Thymus (tissue), 14 donors: ENCODE measurements at places on chromosomes 2 and 18. TPM values are rescaled to one million over a fixed set of nuclear protein-coding genes. Genes with fewer than 3 reads are reported as not detected.

The SRD5A2 gene
- 0.28 TPM for total RNA-seq

DNA sequence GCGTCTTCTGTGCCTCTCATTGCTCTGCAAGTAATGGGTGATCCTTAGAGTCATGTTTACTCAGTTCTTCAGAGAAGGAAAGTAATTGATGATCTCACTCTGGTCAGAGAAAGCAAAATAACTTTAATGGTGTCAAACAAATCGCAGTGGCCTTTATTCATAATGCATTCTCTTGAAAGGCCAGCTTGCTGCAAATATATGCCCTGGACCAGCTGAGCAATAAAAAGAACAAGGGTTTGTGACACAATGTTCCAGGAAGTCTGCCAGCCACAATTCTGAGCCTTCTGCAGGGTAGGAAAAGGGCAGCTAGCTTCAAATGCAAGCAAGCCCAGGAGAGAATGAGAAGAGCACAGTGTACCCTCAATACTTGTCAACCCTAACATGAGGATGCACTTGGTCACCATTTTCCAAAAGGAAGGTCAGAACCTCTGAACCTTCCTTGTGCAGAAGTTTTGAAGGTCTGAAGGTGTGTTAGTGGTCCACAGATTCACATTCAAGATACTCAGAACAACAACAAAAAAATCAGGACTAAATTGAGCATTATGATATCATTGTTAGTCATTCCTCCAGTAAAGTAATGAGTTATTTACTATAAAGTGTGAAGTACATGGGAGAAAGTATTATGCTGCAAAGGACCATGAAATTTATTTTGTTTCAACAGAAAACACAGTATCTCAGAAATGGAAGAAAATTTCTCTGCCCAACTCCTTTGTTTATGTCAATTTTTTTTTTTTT, 355.6 kb downstream of the PAX3 start:
- H3K27ac ChIP-seq: no peak overlapping the region
- no peaks in the 10 kb centered on the region for H3K4me1 ChIP-seq
- H3K36me3 ChIP-seq: no peaks in the 10 kb centered on the region

The RAB17 gene
- total RNA-seq: 0.33 TPM

The CACNB4 gene
- 3.5 TPM for total RNA-seq

The HOXD4 gene
- total RNA-seq: 0.09 TPM

GRCh38 chr2:65025453-65026123, 30.6 kb upstream of the CEP68 start:
- H3K27me3 ChIP-seq: no peaks in the 10 kb centered on the region
- DNase-seq: no peak
- H3K36me3 ChIP-seq: peaks cover 26% of the 10 kb centered on the region
- no peak overlapping the region for H3K27ac ChIP-seq
- H3K4me1 ChIP-seq: peaks cover 14% of the 10 kb centered on the region

GRCh38 chr18:22106536-22107292, 62.7 kb upstream of the GATA6 start:
- no peaks in the 10 kb centered on the region for H3K4me1 ChIP-seq
- H3K36me3 ChIP-seq: no peaks in the 10 kb centered on the region
- no peak overlapping the region for H3K27ac ChIP-seq
- no peak for DNase-seq

The IGFBP5 gene
- total RNA-seq: 6.6 TPM

DNA sequence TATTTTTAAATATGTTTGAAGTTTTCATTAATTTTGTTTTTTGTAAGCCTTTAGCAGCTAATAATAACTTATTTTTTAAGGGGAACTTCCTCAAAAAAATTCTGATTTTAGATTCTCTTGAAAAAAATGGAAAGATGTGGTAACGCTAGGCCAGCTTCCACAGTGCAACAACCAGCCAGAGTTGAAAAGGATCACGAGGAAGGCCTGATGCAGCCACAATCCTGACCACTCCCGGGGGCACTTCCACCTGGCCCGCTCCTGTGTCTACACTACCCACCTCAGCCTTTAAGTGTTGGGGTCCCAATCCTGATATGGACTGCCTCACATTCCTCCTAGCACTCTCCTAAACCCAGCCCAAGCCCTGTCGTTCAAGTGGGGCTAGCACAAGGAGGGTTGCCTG, 101.1 kb downstream of the TMEM17 start:
- no peak for DNase-seq
- no peaks in the 10 kb centered on the region for H3K27me3 ChIP-seq
- H3K4me1 ChIP-seq: no peaks in the 10 kb centered on the region
- no peak overlapping the region for H3K4me3 ChIP-seq

The STEAP3 gene
- 0.90 TPM for total RNA-seq

GRCh38 chr2:231133365-231134099, 8.7 kb upstream of the HTR2B start:
- no peaks in the 10 kb centered on the region for H3K36me3 ChIP-seq
- no peak overlapping the region for H3K27ac ChIP-seq
- H3K4me3 ChIP-seq: no peak overlapping the region

- no peaks in the 10 kb centered on the region for H3K36me3 ChIP-seq
- no peaks in the 10 kb centered on the region for H3K4me1 ChIP-seq
- H3K27me3 ChIP-seq: no peaks in the 10 kb centered on the region
- no peak for DNase-seq
Measured at GRCh38 chr2:98749066-98749450, 18.1 kb upstream of the MGAT4A start.

The STARD6 gene
- 0.09 TPM for total RNA-seq

- H3K27me3 ChIP-seq: no peaks in the 10 kb centered on the region
- DNase-seq: no peak
- no peak overlapping the region for H3K27ac ChIP-seq
- no peaks in the 10 kb centered on the region for H3K36me3 ChIP-seq
- H3K4me3 ChIP-seq: no peak overlapping the region
Measured at GRCh38 chr2:35082072-35082471, 1273.5 kb upstream of the CRIM1 start.

GRCh38 chr2:136251885-136252585, 134.1 kb upstream of the CXCR4 start:
- H3K36me3 ChIP-seq: no peaks in the 10 kb centered on the region
- no peaks in the 10 kb centered on the region for H3K27me3 ChIP-seq
- no peak overlapping the region for H3K27ac ChIP-seq
- peaks cover 21% of the 10 kb centered on the region for H3K4me1 ChIP-seq
- H3K4me3 ChIP-seq: no peak overlapping the region

GRCh38 chr2:67389788-67390187, 7.3 kb upstream of the ETAA1 start:
- no peak overlapping the region for H3K4me3 ChIP-seq
- DNase-seq: no peak
- H3K27me3 ChIP-seq: no peaks in the 10 kb centered on the region
- H3K36me3 ChIP-seq: no peaks in the 10 kb centered on the region
- H3K27ac ChIP-seq: no peak overlapping the region

DNA sequence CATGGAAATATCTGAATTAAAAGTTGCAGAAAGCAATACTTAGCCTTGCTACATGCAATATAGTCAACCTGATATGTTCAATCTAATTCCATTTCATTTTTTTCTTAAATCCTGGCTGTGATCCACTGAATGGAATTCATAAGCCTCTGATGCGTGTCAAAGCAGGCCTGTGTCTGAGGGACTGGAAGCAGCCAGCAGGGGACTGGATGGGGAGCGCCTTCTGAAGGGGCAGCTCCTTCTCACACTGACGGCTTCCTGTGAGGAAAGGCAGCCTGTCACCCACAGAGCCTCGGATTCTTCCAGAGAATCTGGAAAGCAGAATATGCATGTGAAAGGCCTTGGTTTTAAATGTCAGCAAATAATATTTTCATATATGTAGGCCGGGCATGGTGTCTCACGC, 73.5 kb downstream of the KCNF1 start:
- no peaks in the 10 kb centered on the region for H3K36me3 ChIP-seq
- no peaks in the 10 kb centered on the region for H3K4me1 ChIP-seq
- no peaks in the 10 kb centered on the region for H3K27me3 ChIP-seq
- no peak overlapping the region for H3K4me3 ChIP-seq
- no peak for DNase-seq

- no peak overlapping the region for H3K27ac ChIP-seq
- no peak for DNase-seq
- no peaks in the 10 kb centered on the region for H3K4me1 ChIP-seq
- no peak overlapping the region for H3K4me3 ChIP-seq
Measured at GRCh38 chr2:51778806-51779205, 746.9 kb upstream of the NRXN1 start.

GRCh38 chr2:240988146-240988545, 10.3 kb upstream of the SNED1 start:
- no peaks in the 10 kb centered on the region for H3K36me3 ChIP-seq
- H3K4me3 ChIP-seq: no peak overlapping the region
- peaks cover 5% of the 10 kb centered on the region for H3K27me3 ChIP-seq
- peaks cover 13% of the 10 kb centered on the region for H3K4me1 ChIP-seq
- no peak for DNase-seq
- H3K27ac ChIP-seq: no peak overlapping the region

- H3K27me3 ChIP-seq: no peaks in the 10 kb centered on the region
- H3K4me3 ChIP-seq: no peak overlapping the region
- no peak for DNase-seq
Measured at GRCh38 chr18:55763805-55764204, 175.8 kb upstream of the TCF4 start.

GRCh38 chr2:115624332-115624731, 1181.9 kb downstream of the DPP10 start:
- H3K27me3 ChIP-seq: no peaks in the 10 kb centered on the region
- no peak overlapping the region for H3K4me3 ChIP-seq
- no peak for DNase-seq

The NPHP1 gene
- total RNA-seq: 1.7 TPM

- no peak overlapping the region for H3K27ac ChIP-seq
- no peak for DNase-seq
- H3K27me3 ChIP-seq: no peaks in the 10 kb centered on the region
- no peak overlapping the region for H3K4me3 ChIP-seq
Measured at GRCh38 chr18:7740821-7741220, 173.7 kb downstream of the PTPRM start.

DNA sequence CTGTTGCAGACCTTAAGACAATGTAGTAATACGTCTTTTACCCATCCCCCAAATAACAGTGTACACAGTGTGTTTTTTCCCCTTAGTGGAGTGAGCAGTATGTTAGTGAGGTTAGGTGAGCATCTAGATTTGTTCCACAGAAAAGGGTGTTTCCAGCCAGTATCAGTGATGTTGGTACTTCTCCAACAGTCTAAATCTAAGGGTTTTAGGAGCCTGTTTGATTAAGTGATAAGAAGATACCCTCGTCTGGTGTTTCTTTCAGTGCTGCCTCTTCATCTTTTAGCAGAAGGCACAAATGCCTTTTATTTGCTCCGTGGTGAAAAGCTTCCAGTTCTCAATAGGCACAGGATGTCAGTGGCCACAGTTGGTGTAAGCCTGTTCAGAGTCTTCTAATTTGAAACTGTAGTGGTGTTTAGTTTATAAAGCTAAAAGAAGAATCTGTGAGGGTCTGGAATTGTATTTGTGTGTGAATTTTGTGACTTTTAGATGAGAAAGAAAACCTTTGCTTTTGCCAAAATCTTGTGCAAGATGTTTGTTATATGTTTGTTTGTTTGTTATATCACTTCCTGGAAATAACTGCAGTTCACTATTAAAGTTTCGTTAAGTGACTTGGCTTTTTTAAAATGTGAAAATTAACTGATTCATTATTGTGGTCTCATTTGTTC, 71.2 kb downstream of the MAP4K4 start:
- peaks cover 36% of the 10 kb centered on the region for H3K4me1 ChIP-seq
- no peak overlapping the region for H3K27ac ChIP-seq
- no peaks in the 10 kb centered on the region for H3K27me3 ChIP-seq
- no peaks in the 10 kb centered on the region for H3K36me3 ChIP-seq
- H3K4me3 ChIP-seq: no peak overlapping the region

GRCh38 chr2:162704496-162704895, 134.1 kb downstream of the KCNH7 start:
- no peaks in the 10 kb centered on the region for H3K27me3 ChIP-seq
- DNase-seq: no peak
- H3K27ac ChIP-seq: no peak overlapping the region
- no peaks in the 10 kb centered on the region for H3K4me1 ChIP-seq

GRCh38 chr2:134284119-134284670, 30.3 kb downstream of the MGAT5 start:
- peaks cover 30% of the 10 kb centered on the region for H3K4me1 ChIP-seq
- no peak overlapping the region for H3K4me3 ChIP-seq
- no peak for DNase-seq

DNA sequence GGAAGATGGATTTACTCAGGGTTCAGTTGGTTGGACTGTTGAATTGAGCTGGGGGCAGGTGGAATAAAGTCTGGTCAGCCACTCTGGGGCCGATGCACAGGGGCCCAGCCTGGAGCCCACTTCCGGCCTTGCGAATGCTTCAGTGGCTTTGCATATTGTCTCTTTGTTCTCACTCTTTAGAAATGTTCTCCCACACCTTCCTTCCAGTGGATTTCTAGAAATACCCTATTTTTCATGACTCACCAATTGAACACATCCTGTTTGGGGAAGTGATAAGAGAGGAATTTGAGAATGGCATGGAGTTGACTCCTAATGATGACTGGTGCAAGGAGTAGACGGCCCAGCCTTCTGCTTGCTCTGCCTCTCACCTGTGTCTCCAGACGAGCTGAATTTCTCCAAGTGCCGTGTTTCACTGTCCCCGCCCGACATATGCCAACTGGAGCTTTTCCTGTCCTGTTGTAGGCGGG, 28.1 kb downstream of the ASAP2 start:
- peaks cover 5% of the 10 kb centered on the region for H3K4me1 ChIP-seq
- no peak overlapping the region for H3K4me3 ChIP-seq
- H3K27me3 ChIP-seq: no peaks in the 10 kb centered on the region
- no peak overlapping the region for H3K27ac ChIP-seq

GRCh38 chr2:42847596-42848151, 55.3 kb upstream of the HAAO start:
- H3K27ac ChIP-seq: no peak overlapping the region
- no peak overlapping the region for H3K4me3 ChIP-seq
- H3K36me3 ChIP-seq: no peaks in the 10 kb centered on the region
- DNase-seq: no peak
- H3K27me3 ChIP-seq: no peaks in the 10 kb centered on the region

The DTYMK gene
- total RNA-seq: 44.4 TPM

The OR6B2 gene
- not detected for total RNA-seq

The SOX11 gene
- 0.52 TPM for total RNA-seq
